Neural progenitor cell (in vitro differentiated cells): ENCODE measurements at places on chromosomes 2 and 18. TPM values are rescaled to one million over a fixed set of nuclear protein-coding genes. Genes with fewer than 3 reads are reported as not detected.

DNA sequence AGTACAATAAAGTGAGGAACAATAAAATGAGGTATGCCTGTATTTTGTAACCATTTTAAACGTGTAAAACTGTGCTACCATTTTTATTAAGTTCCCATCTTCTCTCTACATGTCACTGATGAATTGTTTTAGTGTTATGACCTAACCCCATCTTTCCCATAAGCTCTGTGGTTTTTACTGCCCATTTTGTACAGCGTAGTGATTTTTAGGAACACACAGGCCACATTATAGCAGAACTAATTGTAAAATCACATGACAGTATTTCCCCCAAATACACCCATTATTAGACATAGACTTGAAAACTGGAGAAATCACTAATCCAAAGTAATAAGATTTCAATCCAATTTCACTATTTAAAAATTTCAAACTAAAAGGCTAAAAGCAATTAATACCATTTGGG, 130.7 kb downstream of the TMEM247 start:
- no peak for DNase-seq
- no peak overlapping the region for H3K4me3 ChIP-seq
- H3K27me3 ChIP-seq = no peaks in the 10 kb centered on the region
- peaks cover 5% of the 10 kb centered on the region for H3K4me1 ChIP-seq

GRCh38 chr2:238130111-238130695, 8.3 kb upstream of the KLHL30 start:
- H3K27me3 ChIP-seq = no peaks in the 10 kb centered on the region
- H3K36me3 ChIP-seq = no peaks in the 10 kb centered on the region
- H3K4me1 ChIP-seq = no peaks in the 10 kb centered on the region
- no peak overlapping the region for H3K27ac ChIP-seq
- H3K4me3 ChIP-seq = no peak overlapping the region

GRCh38 chr2:146853741-146854444, 990.9 kb upstream of the ACVR2A start:
- no peak overlapping the region for H3K27ac ChIP-seq
- no peak for DNase-seq
- H3K4me3 ChIP-seq = no peak overlapping the region
- H3K4me1 ChIP-seq = peaks cover 11% of the 10 kb centered on the region
- no peaks in the 10 kb centered on the region for H3K36me3 ChIP-seq

- DNase-seq = no peak
- H3K4me1 ChIP-seq = no peaks in the 10 kb centered on the region
- no peak overlapping the region for H3K4me3 ChIP-seq
- no peak overlapping the region for H3K27ac ChIP-seq
- H3K36me3 ChIP-seq = no peaks in the 10 kb centered on the region
Measured at GRCh38 chr2:71661782-71662181, 208.4 kb downstream of the DYSF start.

- H3K36me3 ChIP-seq = no peaks in the 10 kb centered on the region
- H3K4me1 ChIP-seq = no peaks in the 10 kb centered on the region
- no peak for DNase-seq
- no peaks in the 10 kb centered on the region for H3K27me3 ChIP-seq
- no peak overlapping the region for H3K27ac ChIP-seq
Measured at GRCh38 chr2:181378491-181378890, 78.7 kb upstream of the ITGA4 start.

DNA sequence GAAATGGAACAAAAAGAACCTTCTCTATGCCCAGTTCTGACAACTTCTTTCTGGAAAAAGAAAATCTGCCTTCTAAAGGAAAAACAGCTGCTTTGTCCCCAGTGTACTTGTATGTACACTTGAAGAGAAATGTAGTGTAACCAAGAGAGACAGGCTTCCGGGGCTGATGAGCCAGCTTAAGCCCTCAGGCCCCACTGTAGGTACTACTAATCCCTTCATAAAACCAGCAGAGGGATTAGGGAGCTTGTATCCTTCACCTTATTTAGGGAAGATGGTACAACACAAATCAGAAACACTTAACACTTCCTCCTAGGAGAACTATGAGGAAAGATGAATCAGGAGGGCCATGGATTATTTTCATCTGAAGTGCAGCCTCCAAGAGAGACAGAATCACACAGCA, 18.8 kb upstream of the SUCLG1 start:
- H3K27ac ChIP-seq = no peak overlapping the region
- H3K4me3 ChIP-seq = no peak overlapping the region
- no peaks in the 10 kb centered on the region for H3K27me3 ChIP-seq
- no peaks in the 10 kb centered on the region for H3K36me3 ChIP-seq

DNA sequence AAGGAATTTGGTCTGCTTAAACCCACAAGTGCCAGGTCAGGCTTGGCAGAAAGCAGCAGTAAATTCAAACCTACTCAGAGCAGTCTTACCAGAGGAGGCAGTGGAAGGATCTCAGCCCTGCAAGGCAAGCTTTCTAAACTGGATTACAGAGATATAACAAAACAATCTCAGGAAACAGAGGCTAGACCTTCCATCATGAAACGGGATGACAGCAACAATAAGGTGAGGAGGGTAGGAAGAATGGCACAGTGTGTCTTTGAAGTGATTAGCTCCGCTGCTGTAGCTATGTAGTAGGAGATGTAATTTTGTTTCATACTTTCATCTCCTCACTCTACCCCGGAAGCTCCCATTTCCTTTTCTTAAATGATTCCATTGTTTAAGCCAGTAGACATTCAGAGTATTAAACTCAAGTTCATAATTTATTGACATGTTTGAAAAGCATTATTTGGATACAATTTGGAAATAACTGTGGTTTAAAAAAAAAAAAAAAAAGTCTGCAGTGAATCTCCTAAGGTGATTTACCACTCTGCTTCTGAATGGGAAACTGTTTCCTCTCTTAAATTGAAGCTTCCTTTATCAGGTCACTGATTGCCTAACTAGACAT, 29.4 kb upstream of the DYSF start:
- peaks cover 9% of the 10 kb centered on the region for H3K4me1 ChIP-seq
- peaks cover 52% of the 10 kb centered on the region for H3K36me3 ChIP-seq
- no peaks in the 10 kb centered on the region for H3K27me3 ChIP-seq
- DNase-seq = no peak
- peak overlapping the region; percentile 22 for H3K27ac ChIP-seq
- H3K4me3 ChIP-seq = no peak overlapping the region

- H3K27ac ChIP-seq = no peak overlapping the region
- peaks cover 28% of the 10 kb centered on the region for H3K4me1 ChIP-seq
- H3K4me3 ChIP-seq = no peak overlapping the region
- no peaks in the 10 kb centered on the region for H3K36me3 ChIP-seq
- H3K27me3 ChIP-seq = no peaks in the 10 kb centered on the region
Measured at GRCh38 chr2:17821080-17821479, 4.8 kb downstream of the MSGN1 start.

GREB1L gene
- total RNA-seq = 251 and 278 TPM in 2 replicates

TTC27 gene
- 16.4 and 32.5 TPM in 2 replicates for total RNA-seq

CYP27C1 gene
- total RNA-seq = 3.0 and 3.8 TPM in 2 replicates

SCYGR4 gene
- total RNA-seq = not detected in 2 replicates
